ENCODE measurements at places on chromosomes 16 and 17.

DNA sequence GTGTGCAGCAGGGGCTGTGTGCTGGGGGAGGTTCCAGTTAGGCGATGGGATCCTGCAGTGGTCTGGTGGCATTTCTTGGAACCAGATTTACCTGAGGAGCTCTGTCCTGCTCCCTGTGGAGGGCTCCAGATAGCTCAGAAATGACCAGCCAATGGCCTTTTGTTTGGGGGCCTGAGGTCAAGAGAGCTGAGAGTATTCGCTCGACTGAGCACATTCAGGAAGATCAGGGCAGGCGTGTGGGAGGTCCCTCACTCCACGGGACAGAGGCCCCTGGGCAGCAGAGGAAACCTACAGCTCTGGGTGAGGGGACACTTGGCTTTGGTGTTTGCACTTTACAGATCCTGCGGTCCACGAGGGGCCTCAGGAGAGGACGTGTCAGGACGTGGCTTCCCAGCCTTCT, 18.2 kb downstream of the DEF8 start:
- no peak for DNase-seq

GRCh38 chr17:353213-353837, 718 bp upstream of the RPH3AL start:
- DNase-seq: no peak

DNA sequence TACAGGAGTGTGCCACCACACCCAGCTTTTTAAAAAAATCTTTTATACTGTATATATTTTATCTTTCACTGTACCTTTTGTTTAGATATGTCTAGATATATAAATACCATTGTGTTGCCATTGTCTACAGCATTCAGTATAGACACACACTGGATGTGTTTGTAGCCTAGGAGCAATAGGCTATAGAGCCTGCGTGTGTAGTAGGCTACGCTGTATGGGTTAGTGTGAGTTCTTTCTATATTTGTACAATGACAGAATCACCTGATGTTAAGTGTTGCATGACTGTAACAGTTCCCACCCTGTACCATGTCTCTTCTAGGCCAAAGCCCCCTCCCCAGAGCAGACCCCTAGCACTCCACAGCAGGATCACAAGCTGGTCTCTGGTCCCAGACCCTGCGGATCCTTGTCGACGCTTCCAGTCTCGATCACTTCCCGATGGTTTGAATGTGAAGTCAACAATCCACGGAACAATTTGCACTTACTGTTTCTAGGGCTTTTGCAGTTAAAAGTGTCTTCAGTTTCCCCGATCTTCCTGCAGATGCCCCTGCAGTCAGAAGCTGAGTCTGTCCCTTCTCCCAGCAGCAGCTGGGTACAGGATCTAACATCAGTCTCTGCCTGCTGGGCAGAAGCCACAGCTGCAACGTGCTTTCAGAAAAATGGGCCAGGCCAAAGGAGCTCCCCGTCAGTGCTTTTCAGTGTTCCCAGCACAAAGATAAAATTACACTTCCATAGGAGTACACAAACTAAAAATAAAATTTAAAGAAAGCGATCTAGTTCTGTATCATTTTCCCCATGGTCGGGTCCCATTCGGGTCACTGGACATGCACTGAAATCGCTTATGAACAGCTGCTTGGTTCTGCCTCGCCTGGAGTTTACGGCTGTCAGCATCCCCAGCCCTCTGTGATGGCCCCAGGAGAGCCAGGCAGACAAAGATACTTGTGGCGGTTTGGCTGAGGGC, 35.4 kb downstream of the ADAM11 start:
- DNase-seq: no peak

GRCh38 chr17:37310940-37311339, 64.8 kb upstream of the C17orf78 start:
- DNase-seq: no peak

- DNase-seq: no peak
These were observed 3.7 kb downstream of the LMF1 start for GRCh38 chr16:967077-967541.

DNA sequence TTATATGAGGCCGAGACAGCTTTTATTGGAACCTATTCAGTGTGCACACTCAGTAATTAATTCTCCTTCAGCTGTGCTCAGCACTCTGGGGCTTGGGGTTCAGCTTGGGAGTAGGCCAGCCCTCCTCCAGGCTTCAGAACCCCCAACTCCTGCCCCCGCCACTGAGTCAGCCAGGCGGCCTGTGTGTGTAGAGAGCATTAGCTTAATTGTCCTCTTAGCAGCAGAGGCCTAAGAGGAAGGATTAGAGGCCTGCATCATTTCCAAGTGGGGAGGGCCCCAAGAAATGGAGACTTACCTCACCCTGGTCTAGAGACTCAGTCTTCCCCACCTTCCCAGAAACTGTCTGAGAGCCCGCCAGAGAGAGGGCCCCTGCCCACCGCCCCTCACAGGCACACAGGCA, 772 bp downstream of the PRSS53 start:
- no peak for DNase-seq
